ENCODE measurements at places on chromosomes 5 and 9.

GRCh38 chr9:110248361-110248760 is 7.9 kb downstream of the TXN start:
- no peak for DNase-seq

DNA sequence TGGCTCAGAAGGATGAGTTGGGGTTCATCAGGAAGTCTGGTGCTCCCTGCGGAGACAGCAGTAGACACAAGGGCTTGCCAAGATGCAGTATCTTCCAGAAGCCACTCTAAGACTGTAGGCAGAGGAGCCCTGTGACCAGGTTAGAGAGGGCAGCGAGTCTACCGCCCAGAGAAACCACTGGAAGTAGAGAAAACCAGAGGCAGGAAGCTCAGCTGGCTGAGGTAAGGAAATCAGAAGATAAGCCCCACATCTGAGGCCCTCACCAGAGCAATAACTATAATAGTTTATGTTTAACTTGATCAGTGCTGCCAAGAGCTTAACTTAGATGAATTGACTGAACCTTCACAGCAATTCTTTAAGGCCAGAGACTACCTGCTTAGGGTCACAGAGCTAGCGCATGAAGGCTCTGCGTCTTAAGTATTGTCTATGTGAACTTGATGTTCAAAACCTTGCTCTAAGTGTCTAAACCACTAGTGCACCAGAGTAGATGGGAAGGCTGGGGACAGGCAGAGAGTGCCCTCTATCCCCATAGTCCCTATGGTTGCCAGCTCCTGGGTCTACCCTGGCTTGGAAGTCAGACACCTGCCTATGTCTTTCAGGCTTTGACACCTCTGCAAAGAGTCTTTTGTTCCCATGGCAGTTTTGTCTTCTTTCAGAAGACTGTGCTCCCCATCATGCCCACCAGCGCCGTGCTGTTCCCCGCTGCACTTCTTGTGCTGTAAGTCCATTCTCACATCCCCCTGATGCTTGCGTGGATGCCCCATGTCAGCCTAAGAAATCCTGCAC is 228.2 kb upstream of the KLF4 start:
- no peak for DNase-seq

DNA sequence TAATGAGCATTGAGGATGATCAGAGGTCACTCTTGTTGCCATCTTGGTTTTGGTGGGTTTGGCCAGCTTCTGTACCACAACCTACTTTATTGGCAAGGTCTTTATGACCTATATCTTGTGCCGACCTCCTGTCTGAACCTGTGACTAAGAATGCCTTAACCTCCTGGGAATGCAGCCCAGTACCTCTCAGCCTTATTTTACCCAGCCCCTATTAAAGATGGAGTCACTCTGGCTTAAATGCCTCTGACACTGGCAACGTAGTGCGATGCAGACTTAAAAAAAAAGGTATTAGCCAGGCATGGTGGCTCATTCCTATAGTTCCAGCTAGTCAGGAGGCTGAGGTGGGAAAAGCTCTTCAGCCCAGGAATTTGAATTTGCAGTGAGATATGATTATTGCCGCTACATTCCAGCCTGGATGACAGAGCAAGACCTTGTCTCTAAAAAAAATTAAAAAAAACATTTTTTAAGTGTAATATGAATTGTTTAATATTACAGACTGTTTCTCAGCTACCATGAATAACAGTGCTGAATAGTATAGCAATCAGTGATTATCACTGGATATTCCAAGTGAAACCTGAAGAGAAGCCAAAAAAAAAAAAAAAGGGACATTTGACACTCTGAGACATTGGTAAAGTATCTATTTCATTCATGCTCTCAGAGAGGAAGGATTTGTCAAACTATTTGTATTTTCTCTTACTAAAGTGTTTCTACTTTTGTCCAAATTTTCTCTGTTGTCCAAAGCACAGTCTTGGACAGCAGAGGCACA is 18.3 kb upstream of the STOM start:
- no peak for DNase-seq

DNA sequence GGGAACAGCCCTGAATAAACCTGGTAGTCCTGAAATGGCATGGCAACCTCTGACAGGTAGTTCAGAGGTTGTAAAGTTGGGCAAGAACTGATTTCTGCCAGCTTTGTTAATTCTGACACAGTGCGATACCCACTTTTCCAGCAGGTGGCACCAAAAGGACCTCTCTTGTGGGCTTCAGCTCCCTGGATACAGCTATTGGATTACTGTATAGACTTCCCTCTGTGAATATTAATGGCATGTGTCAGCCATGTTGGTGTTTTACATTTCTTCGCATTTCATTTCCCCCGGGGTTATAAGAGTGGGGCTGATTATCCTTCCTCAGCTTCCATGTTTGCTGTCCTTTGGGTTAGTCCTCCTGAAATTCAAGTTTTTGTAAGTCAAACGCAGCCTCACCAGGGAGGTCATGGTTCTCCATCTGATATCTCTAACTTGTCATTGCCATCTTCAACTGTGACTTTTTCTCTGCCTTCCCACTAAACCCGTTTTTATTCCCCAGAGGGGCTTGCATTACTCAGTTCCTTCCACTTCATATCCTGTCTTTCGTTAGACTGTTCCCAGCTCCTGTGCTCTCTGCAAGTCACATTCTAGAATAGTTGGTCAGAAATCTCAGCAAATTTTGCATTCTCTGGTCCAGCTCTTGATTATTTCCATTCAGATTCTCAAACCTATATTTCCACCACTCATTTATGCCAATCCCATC is 135.6 kb downstream of the LIFR start:
- peak; percentile 32 for DNase-seq

GRCh38 chr5:31638345-31638744 is 586 bp upstream of the PDZD2 start:
- DNase-seq, result no peak

DNA sequence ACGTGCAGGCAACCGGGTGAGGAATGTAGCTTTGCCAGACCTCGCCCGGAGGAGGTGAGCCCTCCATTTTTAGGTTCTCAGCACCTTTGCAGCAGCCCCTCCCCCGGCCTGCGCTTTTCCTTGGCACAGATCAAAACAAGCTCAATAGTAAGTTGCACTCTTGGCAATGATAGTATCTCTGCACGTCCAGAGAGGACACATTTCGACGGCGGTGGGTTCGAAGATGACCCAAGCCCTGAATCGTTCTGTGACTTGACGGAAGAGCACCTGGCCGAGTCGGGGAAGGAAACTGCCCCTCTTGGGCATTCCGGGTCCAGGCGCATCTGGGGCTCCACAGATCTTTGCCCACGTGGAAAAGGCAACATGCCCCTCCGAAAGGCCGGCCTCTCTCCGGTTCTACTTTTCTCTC is 904 bp downstream of the GDNF start:
- peak; percentile 32 for DNase-seq

DNA sequence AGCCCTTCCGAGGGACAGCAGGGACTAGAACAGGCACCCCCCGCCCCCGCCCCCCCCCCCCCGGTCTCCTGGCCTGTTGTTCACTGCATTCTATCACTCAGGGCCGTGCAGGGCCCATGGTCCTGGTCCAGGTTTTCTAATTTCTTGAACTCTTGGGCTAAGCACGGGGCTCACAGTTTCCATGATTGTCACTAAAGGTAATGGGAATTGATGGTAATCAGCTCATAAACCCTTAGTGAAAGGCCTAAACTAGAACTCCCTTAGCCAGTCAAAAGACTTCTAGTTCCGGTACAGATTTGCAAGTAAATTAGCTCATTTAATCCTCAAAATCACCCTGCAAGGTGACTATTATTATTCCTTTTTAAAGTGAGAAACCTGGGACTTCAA is 14.7 kb upstream of the PWWP2A start:
- no peak for DNase-seq

GRCh38 chr9:27743490-27743889 is 170.2 kb upstream of the C9orf72 start:
- no peak for DNase-seq
